CD4-positive, alpha-beta T cell (primary cell): ENCODE measurements at places on chromosomes 11 and 22.
A peak's percentile ranks its signal among the peaks of the same experiment; 100 is the strongest.

- no peak overlapping the region for H3K4me3 ChIP-seq
- no peak for DNase-seq
- H3K27ac ChIP-seq, result no peak overlapping the region
- no peaks in the 10 kb centered on the region for H3K36me3 ChIP-seq
- H3K27me3 ChIP-seq, result no peaks in the 10 kb centered on the region
These were observed 14.1 kb downstream of the PTPRJ start for GRCh38 chr11:47994417-47994816.

GRCh38 chr22:49717322-49717919, 110.3 kb downstream of the BRD1 start:
- no peaks in the 10 kb centered on the region for H3K4me1 ChIP-seq
- no peak for DNase-seq
- no peak overlapping the region for H3K27ac ChIP-seq
- H3K36me3 ChIP-seq, result no peaks in the 10 kb centered on the region
- no peak overlapping the region for H3K4me3 ChIP-seq

GRCh38 chr11:64799623-64800302, 3.3 kb downstream of the MAP4K2 start:
- peaks cover 51% of the 10 kb centered on the region for H3K36me3 ChIP-seq
- peaks cover 49% of the 10 kb centered on the region for H3K4me1 ChIP-seq
- no peak for DNase-seq
- no peak overlapping the region for H3K27ac ChIP-seq

GRCh38 chr11:14768526-14769188, 123.4 kb downstream of the CYP2R1 start:
- no peaks in the 10 kb centered on the region for H3K36me3 ChIP-seq
- H3K4me1 ChIP-seq, result peaks cover 6% of the 10 kb centered on the region
- no peak overlapping the region for H3K4me3 ChIP-seq
- H3K27ac ChIP-seq, result peak overlapping the region; percentile 46
- H3K27me3 ChIP-seq, result no peaks in the 10 kb centered on the region

GRCh38 chr11:76783294-76783895, at the start of gene TSKU:
TSKU (plus strand) TSS chr11:76783356; CDS start chr11:76795617, 12,261 bp downstream.
- no peaks in the 10 kb centered on the region for H3K36me3 ChIP-seq
- H3K27me3 ChIP-seq, result peaks cover 41% of the 10 kb centered on the region
- peaks cover 20% of the 10 kb centered on the region for H3K4me1 ChIP-seq
- H3K27ac ChIP-seq, result no peak within 1 kb of the TSS
- H3K4me3 ChIP-seq, result peak within 1 kb of the TSS; percentile 47
- no peak for DNase-seq

GRCh38 chr11:83717537-83717936, 431.4 kb upstream of the CCDC90B start:
- H3K4me3 ChIP-seq, result no peak overlapping the region
- H3K4me1 ChIP-seq, result no peaks in the 10 kb centered on the region
- no peak overlapping the region for H3K27ac ChIP-seq

DNA sequence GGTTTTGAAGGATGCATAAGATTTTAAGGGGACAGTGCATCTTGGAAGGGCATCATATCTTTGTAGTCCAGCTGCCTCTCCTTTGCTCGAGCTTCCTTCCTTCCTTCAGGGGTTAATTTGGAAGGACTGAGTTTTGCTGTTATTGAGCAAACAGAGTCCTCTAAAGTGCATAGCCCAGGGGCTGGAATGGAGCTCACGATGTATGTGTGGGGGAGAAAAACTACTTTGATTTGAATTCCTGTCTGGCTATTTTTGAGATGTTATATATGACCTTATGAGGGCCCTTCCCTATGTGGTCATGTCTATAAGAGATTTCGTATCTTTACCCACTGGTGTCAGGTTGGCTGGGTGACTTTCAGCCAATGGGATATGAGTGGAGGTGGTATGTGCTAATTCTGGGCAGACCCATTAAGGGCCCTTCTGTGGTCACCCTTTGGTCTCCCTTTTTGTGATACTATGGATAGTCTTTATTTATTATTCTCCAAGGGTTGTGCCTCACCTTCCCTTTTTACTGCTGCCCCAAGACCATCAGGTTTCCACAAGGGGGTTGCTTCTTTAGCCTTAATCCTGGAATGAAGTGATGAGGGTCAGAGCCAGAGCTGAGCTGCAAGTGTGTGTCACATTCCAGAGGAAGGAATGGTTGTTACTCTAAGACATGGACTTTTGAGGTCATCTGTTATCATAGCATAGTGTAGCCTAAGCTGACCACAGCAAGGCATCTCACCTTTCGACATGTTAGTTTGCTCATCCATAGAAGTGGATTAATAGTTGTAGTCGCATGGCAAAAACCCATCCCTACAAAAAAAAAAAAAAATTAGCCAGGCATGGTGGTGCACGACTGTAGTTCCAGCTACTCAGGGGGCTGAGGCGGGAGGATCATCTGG, 54.6 kb downstream of the LRRC74B start:
- no peak overlapping the region for H3K27ac ChIP-seq
- DNase-seq, result no peak
- no peaks in the 10 kb centered on the region for H3K36me3 ChIP-seq
- H3K4me1 ChIP-seq, result peaks cover 6% of the 10 kb centered on the region
- no peak overlapping the region for H3K4me3 ChIP-seq

- no peaks in the 10 kb centered on the region for H3K36me3 ChIP-seq
- no peaks in the 10 kb centered on the region for H3K4me1 ChIP-seq
- no peak overlapping the region for H3K4me3 ChIP-seq
- no peak for DNase-seq
These were observed 66.5 kb upstream of the AMPD3 start for GRCh38 chr11:10388574-10388973.

GRCh38 chr22:34886391-34886790, 179.6 kb upstream of the ISX start:
- no peak overlapping the region for H3K27ac ChIP-seq
- no peaks in the 10 kb centered on the region for H3K27me3 ChIP-seq
- no peaks in the 10 kb centered on the region for H3K4me1 ChIP-seq
- DNase-seq, result no peak

GRCh38 chr11:126495281-126496220, 140.1 kb downstream of the ST3GAL4 start:
- no peak overlapping the region for H3K27ac ChIP-seq
- H3K4me3 ChIP-seq, result no peak overlapping the region
- DNase-seq, result no peak
- no peaks in the 10 kb centered on the region for H3K4me1 ChIP-seq
- H3K36me3 ChIP-seq, result no peaks in the 10 kb centered on the region
